ENCODE measurements at places on chromosomes 4 and X.

- no peak for DNase-seq
These were observed 476.7 kb upstream of the ATOH1 start for GRCh38 chr4:93351846-93352245.

DNA sequence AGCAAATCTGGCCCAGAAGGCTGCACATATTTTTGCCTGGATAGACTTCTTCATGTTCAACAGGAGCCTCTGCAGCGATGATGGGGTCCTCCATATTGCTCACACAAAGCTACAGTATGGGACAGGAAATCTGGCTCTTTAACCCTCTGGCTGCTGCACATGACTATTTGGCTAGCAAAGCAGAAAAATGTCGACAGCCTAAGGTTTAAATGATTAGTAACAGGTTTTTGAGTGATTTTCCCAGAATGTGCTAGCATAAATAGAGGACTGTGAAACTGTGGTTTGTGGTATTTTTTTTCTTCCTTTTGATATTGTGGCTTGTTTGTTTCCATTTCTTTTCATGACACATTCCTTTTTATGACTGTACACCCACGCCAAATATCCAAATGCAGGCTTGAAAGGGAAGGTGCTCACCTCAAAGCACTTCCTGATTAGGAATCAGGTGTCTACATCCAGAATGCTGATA lies 120.2 kb upstream of the GK2 start:
- no peak for DNase-seq

DNA sequence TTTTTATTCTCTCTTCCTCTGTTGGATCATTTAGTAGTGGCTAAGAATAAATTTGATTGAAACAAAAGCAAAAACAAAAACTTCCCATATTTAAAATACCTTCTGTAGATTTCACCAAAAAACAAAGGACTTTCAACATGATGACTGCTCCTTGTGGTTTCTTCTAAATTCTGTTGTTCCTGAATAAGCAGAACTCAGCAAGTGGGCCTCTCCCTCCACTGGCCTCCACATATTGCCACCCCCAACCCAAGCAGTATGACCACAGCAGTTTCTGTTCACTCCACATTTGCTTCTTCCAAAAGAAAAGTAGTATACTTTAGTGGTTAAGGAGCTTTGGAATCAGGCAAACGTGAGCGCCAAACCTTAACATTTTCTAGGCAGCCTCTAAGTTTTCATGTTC lies 114.7 kb downstream of the COX18 start:
- DNase-seq = no peak

- no peak for DNase-seq
These were observed 42.7 kb upstream of the RASSF6 start for GRCh38 chr4:73662709-73663546.

GRCh38 chrX:108704839-108705238 lies 31.5 kb downstream of the IRS4 start:
- DNase-seq = no peak
